MCF 10A (cell line): ENCODE measurements at places on chromosomes 7 and 10. TPM values are rescaled to one million over a fixed set of nuclear protein-coding genes. Genes with fewer than 3 reads are reported as not detected.

Gene FAM131B
- total RNA-seq = 0.19 and 0.25 TPM in 2 replicates

Gene GFRA1
- total RNA-seq = not detected in 2 replicates

Gene AOAH
- not detected in 2 replicates for total RNA-seq

Gene GRID2IP
- total RNA-seq = not detected in 2 replicates

Gene PDSS1
- total RNA-seq = 9.1 and 14.3 TPM in 2 replicates

Gene PRSS1
- not detected in 2 replicates for total RNA-seq

Gene PARD3
- total RNA-seq = 49.6 and 70.0 TPM in 2 replicates
